Placental epithelial cell (primary cell): ENCODE measurements at places on chromosomes 3 and 15. TPM values are rescaled to one million over a fixed set of nuclear protein-coding genes. Genes with fewer than 3 reads are reported as not detected.

Gene LMLN
- 5.3 and 10.6 TPM in 2 replicates for total RNA-seq

Gene TRNT1
- 11.3 and 17.7 TPM in 2 replicates for total RNA-seq

Gene HTR3E
- total RNA-seq = not detected in 2 replicates

Gene NOX5
- 0.22 and 0.39 TPM in 2 replicates for total RNA-seq

Gene ADCY5
- under 0.01 and 0.87 TPM in 2 replicates for total RNA-seq

Gene TSC22D2
- total RNA-seq = 17.6 and 26.3 TPM in 2 replicates

Gene SMCO1
- not detected in 2 replicates for total RNA-seq

Gene PTX3
- 0.43 and 0.79 TPM in 2 replicates for total RNA-seq

Gene SV2B
- total RNA-seq = not detected in 2 replicates

Gene LRRC34
- 2.4 and 3.1 TPM in 2 replicates for total RNA-seq

Gene MCF2L2
- total RNA-seq = under 0.01 and 0.98 TPM in 2 replicates

Gene GOLGA6L1
- total RNA-seq = not detected in 2 replicates

Gene FANCD2OS
- total RNA-seq = not detected in 2 replicates

Gene BCL6
- 7.8 and 9.8 TPM in 2 replicates for total RNA-seq

Gene FRMD5
- 2.3 and 2.7 TPM in 2 replicates for total RNA-seq

Gene VPS33B
- 10.2 and 15.2 TPM in 2 replicates for total RNA-seq

Gene KIF23
- 12.2 and 24.0 TPM in 2 replicates for total RNA-seq

Gene IL17RD
- 0.39 and 0.54 TPM in 2 replicates for total RNA-seq

Gene FGF12
- total RNA-seq = 0.39 TPM in 1 of 2 replicates, not detected in the other

Gene GATM
- 0.54 and 0.79 TPM in 2 replicates for total RNA-seq

Gene TNFAIP8L3
- total RNA-seq = not detected in 2 replicates

Gene GALNT15
- 0.11 TPM in 1 of 2 replicates, not detected in the other for total RNA-seq

Gene ZNF774
- 1.6 and 1.7 TPM in 2 replicates for total RNA-seq

Gene IL20RB
- 0.54 and 1.6 TPM in 2 replicates for total RNA-seq

Gene CCDC9B
- 23.6 and 34.8 TPM in 2 replicates for total RNA-seq

Gene HERC2
- total RNA-seq = 36.1 and 51.4 TPM in 2 replicates

Gene CADM2
- total RNA-seq = 3.1 and 9.3 TPM in 2 replicates

Gene SAMD7
- not detected in 2 replicates for total RNA-seq

Gene ABTB1
- total RNA-seq = 11.7 and 12.2 TPM in 2 replicates

Gene REC114
- not detected in 2 replicates for total RNA-seq

Gene GDPGP1
- total RNA-seq = 3.8 and 5.9 TPM in 2 replicates

Gene MOBP
- 0.76 TPM in 1 of 2 replicates, not detected in the other for total RNA-seq

Gene SLC22A14
- 1.3 and 1.6 TPM in 2 replicates for total RNA-seq

Gene ANKUB1
- total RNA-seq = not detected in 2 replicates
